ENCODE measurements at places on chromosomes 11 and 22.
A peak's percentile ranks its signal among the peaks of the same experiment; 100 is the strongest.

GRCh38 chr22:35375526-35375925 is 5.4 kb upstream of the HMOX1 start:
- DNase-seq = no peak

- DNase-seq = peak; percentile 60
Measured at GRCh38 chr11:16809886-16810668, 71.6 kb downstream of the C11orf58 start.

GRCh38 chr22:49627217-49628181 is 200.2 kb downstream of the BRD1 start:
- DNase-seq = no peak

GRCh38 chr11:34655335-34656008 is 34.6 kb downstream of the EHF start:
- peak; percentile 56 for DNase-seq

DNA sequence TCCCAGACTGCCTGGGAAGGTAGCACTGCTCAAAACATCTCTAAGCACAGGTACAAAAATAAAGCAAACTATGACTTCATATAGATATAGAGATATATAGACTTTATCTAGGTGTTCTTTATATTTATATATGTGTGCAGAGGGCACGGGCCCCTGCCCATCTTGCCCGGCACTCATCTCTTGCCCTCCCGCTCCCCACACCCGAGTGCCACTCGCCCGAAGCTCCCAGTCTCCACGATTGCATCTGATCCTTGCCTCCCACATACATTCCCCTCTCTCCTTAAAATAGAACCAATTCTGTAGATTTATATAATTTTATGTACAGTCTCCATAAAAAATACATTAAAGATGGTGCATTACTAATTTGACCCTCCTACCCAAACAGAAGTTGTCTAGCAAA is 55.5 kb downstream of the IGSF9B start:
- DNase-seq = no peak

GRCh38 chr11:46948378-46949131 is 12.0 kb downstream of the CSTPP1 start:
- peak; percentile 78 for DNase-seq

GRCh38 chr22:40290516-40290915 is 55.8 kb upstream of the ADSL start:
- DNase-seq = no peak

DNA sequence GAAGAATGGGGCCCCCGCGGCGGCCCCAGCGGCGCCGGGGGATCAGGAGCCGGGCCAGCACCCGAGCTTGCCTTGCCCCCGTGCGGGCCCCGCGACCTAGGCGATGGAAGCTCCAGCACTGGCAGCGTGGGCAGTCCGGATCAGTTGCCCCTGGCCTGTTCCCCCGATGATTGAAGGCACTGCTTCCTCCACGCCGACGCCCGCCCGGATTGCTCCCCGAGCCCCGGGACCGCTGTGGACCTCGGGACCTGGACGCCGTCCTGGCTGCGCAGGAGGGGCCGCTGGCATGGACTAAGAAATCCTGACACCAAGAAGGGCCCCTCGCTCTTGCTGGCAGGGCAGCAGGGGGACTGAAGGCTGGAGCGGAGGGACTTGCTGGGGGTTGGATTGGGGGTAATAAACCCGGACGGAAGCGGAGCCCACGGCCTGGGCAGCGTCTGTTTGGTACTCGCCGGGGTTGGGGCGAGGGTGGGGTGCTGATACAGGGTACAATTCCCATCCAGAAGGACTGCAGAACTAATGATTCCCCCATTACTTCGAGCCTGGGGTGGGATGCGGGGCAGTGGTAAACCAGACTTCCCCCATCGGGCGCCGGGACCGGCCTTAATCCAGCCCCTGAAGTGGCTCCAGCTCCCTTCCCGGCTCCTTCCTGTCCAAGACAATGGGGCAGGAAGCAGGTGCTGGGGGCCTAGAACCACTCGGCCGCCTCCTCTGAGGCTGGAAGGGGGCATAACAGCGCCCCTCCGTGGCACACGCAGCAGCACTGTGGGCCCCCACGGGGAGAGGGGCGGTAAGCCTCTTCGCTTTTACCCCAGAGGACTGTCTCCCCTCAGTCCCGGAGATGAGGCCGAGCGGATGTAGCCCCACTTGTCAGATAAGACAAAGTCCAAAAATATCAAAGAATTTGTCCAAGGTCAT is 1.0 kb downstream of the CCDC85B start:
- peak; percentile 69 for DNase-seq

GRCh38 chr11:44505581-44506054 is 59.8 kb upstream of the CD82 start:
- peak; percentile 13 for DNase-seq

DNA sequence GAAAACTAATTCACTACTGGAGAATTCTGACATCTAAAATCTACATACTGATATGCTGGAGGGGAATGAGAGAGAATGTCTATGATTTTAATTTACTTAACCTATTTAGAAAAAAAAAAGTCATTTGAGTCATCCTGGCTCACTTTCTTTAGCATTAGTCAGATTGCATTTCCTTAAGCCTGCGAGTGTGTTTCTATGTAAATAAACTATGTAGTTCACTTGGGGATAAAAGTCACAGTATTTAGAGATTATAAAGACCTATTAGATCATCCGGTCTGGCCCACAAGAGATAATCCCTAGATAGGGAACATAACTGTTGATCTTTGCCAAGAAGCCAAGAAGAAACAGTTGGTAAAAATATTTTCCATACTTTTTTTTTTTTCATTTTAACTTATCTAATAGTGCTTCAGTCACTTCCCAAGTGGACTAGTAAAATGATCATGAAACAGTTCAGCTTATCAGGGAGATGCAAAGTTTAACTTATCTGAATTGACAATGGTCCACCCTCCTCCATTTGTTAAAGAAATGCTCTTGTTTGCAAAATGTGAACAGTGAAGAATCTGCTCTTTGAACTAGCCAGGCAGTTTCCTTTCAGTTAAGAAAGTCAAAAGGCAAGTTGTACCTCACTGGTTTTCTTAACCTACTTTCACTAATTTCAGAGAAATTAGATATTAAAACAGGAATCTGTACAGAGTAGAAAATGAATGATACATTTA is 21.2 kb upstream of the BLID start:
- peak; percentile 90 for DNase-seq

DNA sequence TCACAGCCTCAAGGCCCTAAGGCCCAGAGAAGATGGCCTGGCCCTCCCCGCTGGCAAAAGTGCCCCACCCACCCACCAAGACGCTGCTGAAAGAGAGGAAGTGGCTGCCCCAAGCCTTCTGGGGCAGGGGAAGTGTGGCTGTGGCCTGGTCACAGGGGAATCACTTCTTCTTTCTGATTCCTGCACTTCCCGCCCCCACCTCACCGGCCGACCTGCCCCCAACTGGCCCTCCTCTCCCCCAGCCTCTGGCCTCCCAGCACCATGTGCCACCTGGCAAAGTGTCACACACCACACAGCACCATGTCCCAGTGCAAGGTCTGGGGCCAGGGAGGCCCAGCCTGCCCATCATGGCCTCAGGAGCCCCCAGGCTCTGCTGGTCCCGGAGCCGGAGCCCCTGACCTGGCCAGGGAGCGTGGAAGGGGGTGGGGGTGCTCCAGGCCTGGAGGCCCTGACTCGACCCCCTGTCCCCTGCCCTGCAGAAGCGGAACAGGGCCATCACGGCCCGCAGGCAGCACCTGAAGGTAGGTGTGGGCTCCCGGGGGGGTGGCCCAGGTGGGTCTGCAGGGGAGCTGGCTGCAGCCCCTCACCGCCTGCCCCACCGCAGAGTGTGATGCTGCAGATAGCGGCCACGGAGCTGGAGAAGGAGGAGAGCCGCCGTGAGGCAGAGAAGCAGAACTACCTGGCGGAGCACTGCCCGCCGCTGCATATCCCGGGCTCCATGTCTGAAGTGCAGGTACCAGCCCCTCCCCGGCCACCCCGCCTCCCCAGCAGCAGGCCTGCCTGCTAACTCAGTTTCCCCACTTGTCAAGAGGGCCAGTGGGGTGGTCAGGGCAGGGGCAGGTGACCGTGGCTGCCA is 1.4 kb downstream of the TNNI2 start:
- DNase-seq = no peak

DNA sequence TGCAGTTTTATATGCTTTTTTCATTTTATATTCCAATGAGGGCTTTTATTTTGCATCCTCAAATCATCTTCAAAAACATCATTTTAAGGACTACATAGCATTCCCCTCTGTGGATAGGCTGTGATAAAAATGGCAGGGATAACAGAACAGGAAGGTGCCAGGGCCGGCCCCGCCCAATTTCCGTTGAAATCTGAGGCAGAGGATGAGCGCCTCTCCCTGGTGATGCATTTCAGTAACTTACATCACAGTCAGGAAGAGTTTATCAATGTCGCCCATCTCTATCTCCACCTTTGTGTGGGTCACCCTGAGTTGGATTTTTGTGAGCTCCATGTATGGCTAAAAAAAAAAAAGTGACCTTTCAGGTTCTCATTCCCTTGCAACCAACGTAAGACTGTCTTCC is 201.6 kb downstream of the DSCAML1 start:
- no peak for DNase-seq

- no peak for DNase-seq
Measured at GRCh38 chr11:6142936-6143335, 27.2 kb downstream of the OR52B2 start.

- DNase-seq = no peak
Measured at GRCh38 chr11:88359114-88359513, 21.6 kb upstream of the CTSC start.
